ENCODE measurements at places on chromosomes 2 and 18.

- DNase-seq = no peak
Measured at GRCh38 chr2:124953921-124954320, 928.8 kb downstream of the CNTNAP5 start.

DNA sequence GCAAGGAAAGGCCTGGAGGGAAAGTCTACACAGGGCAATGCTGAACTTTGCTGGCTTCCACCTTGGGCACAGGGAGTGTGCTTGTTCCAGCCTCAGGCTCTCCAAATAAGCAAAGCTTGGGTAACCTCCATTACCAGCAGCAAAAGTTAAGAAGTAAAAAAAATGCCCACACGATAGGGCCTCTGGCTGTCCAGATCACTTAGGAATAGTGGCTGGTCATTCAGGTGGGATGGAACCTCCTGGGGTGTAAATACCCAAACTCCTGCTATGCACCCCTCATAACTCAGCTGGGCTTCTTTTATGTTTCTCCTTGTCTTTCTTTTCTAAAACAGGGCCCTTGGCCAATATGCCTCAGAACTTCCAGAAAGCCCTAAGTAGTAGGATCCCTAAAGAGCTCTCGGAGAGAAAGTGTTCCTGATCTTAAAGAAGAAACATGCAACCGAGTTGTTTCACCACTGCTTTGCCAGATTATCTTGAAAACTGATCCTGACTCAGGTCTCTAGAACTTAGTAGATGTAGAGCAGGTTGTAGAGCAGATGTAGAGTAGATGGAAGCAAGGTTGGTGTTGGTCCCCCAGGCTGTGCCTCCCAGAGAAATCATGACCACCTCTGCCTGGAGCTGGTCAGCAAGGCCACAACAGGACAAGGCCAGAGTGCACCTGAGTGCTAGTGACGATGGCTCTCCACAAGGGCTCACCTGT is 2.0 kb upstream of the OSR1 start:
- no peak for DNase-seq

DNA sequence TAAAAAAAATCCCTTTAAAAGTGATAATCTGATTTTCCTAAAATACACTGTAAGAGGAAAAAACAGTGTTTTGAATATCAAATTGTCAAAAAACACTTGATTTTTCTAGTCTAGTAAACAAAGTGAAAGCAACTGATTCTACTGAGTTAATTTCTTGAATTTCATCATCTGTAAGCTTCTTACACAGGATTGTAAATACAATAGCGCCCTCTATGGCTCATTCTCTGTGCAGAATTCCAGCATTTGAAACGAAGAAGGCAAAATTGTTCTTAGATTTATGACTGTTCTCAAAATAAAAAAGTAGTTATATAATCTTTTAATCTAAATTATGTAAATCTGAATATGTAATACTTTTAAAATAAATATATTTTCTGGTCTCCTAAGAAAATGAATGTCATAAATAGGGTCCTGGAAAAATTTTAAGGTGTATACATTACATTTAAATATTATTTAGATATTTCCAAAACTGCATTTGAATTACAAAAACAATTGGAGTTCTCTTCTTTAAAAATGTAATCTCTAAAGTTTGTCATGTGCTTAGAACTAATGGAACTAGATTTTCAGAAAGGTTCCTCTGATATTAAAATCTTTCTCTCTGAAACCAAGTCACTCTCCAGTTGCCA is 176.9 kb upstream of the MC4R start:
- DNase-seq = no peak

GRCh38 chr2:18741895-18742732 is 152.7 kb upstream of the NT5C1B start:
- no peak for DNase-seq

DNA sequence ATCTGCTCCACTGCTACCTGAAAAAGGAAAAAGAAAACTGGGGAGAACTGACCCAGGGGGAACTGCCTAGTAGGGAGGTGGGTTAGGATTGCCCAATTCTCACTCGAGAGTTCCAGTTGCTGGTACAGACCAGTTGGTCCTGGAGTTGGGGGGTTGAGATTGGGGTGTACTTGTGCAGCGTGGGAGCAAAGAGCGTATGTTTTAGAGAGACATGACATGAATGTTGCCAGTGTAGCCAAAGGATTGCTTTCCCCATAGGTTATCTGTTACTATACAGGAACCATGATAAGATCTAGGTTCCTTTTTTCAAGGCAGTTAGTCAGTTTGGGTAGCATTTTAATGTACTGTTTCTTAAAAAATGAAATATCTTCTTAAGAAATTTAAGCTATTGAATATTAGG is 68.6 kb downstream of the APLF start:
- DNase-seq = no peak

- DNase-seq = no peak
Measured at GRCh38 chr2:18265614-18266586, 294.6 kb downstream of the RDH14 start.
